ENCODE measurements at places on chromosomes 6 and 20.
A peak's percentile ranks its signal among the peaks of the same experiment; 100 is the strongest.

GRCh38 chr6:12477616-12478015 is 187.5 kb downstream of the EDN1 start:
- DNase-seq: no peak

- DNase-seq: no peak
These were observed 25.4 kb upstream of the CCN2 start for GRCh38 chr6:131976545-131977061.

- DNase-seq: no peak
These were observed 728 bp downstream of the ITPR3 start for GRCh38 chr6:33621711-33622388.

- DNase-seq: no peak
These were observed 8.1 kb downstream of the C6orf58 start for GRCh38 chr6:127585123-127585522.

- DNase-seq: peak; percentile 7
These were observed 64.3 kb downstream of the ANKS1A start for GRCh38 chr6:34953061-34954025.

GRCh38 chr6:84633771-84634170 is 130.6 kb downstream of the TBX18 start:
- DNase-seq: no peak

DNA sequence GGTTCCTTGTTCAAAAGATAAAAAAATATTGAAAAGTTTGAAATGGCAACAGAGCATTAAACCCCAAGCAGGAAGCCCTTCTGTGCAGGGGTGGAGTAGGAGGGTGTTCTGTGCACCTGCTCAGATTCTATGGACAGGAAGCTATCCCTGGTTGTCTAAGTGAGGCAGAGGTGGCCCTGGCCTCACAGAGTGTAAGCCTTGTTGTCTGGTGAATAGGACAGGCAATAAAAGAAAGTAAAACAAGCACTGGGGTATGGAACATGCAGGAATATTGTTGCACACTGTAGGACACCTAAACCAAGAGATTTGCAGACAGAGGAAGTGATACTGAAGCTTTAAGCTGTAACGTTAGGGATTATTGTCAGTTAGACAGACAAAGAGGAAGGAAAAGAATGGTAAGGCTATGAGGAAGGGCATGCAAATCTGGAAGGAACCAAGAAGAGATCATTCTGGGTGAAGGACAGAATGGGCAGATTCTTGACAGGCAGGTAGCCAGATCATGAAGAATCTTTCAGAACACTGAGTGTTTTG is 66.8 kb downstream of the TBC1D7 start:
- peak; percentile 78 for DNase-seq

DNA sequence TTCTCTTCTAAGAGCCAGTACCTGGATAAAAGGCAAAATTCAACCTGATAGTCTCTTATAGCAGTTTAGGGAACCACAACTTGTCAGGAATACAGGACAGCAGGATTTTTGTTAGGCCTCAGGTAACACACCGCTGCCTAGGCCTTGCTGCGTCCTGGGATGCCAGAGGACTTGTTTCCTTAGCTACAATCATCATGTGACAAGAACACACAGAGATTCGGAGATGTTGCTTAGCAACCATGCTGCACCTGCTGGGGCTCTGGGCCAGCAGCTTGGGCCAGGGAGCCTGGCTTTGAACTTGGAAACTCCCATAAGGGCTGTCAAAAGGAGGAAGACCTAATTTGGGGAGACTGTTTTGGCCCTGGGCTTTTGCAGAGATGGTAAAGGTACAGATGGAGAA is 36.1 kb upstream of the CHD6 start:
- DNase-seq: no peak

DNA sequence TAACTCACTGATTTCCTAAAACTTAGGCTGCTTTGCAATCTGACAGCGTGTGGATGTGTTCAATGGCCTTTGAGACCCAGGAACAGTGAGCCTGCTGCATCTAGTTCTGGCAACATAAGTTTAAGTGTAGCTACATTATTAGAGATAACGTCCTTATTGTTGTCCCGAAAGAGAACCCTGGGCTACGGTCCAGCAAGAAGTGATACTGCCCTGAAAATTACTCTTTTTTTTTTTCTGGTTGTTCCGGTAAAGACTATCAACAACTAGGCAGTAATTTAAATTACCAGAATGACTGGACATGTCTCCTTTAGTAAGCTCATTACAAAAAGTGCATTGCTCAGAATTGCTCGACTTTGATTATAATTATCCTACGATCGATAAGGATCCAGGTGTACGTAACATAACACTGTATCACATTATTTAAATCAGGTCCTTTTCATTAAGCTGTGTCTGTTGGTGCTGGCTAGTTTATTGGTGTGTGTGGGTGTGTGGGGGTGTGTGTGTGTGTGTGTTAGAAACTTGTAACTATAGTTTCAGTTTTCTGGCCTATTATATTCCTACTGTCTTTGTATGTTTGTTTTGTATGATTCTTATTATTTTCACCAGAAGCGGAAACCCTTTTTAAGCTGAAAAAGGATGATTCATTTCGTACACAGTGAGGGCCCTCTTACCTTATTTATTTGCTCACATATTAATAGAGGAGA is 3.0 kb downstream of the TSHZ2 start:
- DNase-seq: no peak

DNA sequence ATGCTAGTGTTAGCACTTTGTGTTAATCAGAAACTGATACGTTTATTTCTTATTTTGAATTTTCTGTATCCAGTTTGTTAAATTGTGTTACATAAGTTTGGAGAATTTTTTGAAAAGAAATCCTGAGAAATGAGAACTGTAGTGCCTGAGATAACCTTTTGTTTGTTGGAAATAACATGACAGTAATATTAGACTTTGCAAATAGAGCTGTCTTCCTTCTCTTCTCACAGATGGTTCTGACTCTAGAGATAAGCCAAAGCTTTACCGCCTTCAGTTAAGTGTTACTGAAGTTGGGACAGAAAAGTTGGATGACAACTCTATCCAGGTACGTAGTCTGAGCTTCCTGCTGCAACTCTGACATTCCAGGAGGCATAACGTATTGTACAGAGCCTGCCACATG is 69.9 kb downstream of the AFDN start:
- no peak for DNase-seq

GRCh38 chr6:51675922-51676275 is 411.5 kb downstream of the PKHD1 start:
- DNase-seq: no peak

- no peak for DNase-seq
These were observed 404 bp downstream of the CEP162 start for GRCh38 chr6:84227044-84227433.

DNA sequence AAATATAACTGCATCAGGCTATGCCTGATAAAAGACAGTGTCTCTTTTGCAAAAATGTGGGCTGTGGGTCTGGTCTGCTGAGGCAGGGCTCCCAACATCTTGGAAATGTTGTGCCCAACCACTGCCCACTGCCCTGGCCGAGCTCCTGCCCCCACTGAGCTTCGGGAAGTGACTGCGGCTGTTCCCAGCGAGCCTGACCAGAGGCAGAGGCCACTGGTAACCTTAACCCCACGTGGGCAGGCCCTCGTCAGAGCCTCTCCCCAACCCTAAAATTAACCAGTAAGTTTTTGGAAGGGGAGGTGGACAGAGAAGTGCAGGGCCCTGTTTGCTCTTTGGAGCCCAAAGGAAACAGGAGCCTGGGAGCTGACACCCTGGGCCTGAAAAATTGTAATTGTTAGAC is 225.9 kb downstream of the MAFB start:
- no peak for DNase-seq

DNA sequence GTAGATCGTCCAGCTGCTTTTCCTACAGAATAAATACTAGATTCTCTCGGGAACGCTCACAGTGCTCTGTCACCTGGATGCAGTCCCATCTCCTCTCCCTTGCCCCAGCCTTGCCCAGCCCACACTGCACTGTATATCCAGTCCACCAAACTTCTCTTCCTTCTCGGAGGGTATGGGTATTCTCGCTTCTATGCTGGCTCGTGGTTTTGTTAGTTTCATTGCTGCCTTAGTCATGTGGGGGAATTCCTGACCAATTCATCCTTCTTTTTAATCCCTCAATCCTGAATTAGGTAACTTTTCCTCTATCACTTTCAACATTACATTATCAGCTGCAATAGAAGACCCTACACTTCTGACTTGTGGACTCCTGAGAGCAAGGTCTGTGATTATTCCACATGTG is 252.4 kb downstream of the GMDS start:
- no peak for DNase-seq

- DNase-seq: peak; percentile 51
These were observed 63.2 kb downstream of the PKIB start for GRCh38 chr6:122673343-122673961.

GRCh38 chr6:136923116-136923953 is 1.2 kb downstream of the SLC35D3 start:
- DNase-seq: no peak

DNA sequence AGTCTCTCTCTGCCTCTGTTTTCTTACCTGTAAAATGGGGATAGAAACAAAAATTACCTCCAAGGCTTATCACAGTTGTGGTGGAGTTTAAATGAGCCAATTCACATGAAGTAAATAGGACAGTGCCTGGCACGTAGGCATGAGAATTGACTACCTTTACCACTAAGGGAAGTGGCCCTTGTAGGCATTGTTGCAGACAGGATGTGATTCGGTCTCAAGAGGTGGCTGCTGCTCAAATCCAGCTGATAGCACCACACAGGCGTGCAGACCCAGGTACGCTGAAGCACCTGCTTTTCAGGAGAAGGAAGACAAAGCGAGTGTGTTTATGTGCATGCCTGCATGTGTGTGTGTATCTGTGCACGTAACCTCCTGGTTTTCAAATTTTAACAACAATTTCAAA is 108.6 kb downstream of the EYA2 start:
- DNase-seq: no peak

GRCh38 chr6:154514481-154514880 is 4.0 kb upstream of the CNKSR3 start:
- DNase-seq: no peak

GRCh38 chr6:69914015-69914485 is 47.7 kb downstream of the COL19A1 start:
- no peak for DNase-seq

DNA sequence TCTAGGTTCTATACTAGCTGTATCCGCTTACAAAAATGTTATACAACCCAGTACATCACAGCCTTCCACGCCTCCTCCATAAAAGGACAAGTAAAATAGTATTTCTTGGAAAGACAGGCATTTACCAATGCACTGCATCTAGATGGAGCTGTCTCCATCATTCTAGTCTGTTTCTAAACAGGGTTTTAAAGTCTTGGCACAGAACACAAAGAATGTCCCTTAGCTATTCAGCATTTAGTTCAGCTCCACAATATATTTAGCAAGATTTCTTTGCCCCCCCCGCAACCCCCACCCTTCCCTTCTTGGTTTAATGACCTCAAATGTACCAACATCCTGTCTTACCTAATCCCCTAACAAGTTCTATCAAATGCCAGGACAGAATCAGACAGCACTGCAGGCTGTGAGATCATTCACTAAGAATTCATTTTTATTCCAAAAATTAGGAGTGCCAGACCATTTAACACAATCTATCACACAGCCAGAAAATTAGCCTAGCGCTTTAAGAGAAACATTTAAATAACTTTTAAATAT is 198.6 kb downstream of the BACH2 start:
- DNase-seq: peak; percentile 22

DNA sequence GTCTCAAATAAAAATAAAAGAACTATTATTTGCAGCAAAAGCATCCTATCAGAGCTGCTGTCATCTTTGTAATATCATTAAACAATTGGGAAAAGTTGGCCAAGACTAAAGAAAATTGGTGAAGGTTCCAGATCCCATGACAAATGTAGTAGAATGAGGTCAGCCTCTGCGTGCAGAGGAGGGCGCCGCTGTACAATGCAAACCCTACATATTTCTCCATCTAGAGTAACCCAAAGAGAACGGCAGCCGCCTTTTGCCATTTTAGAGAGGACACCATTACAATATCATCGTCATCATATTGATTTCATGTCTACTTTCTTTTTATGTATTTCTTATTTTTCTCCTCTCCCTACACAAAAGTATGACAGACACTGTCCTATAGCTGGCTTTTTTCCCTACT is 59.5 kb downstream of the ZMYND8 start:
- DNase-seq: no peak

GRCh38 chr20:58921564-58921963 is 59.5 kb upstream of the NELFCD start:
- no peak for DNase-seq

DNA sequence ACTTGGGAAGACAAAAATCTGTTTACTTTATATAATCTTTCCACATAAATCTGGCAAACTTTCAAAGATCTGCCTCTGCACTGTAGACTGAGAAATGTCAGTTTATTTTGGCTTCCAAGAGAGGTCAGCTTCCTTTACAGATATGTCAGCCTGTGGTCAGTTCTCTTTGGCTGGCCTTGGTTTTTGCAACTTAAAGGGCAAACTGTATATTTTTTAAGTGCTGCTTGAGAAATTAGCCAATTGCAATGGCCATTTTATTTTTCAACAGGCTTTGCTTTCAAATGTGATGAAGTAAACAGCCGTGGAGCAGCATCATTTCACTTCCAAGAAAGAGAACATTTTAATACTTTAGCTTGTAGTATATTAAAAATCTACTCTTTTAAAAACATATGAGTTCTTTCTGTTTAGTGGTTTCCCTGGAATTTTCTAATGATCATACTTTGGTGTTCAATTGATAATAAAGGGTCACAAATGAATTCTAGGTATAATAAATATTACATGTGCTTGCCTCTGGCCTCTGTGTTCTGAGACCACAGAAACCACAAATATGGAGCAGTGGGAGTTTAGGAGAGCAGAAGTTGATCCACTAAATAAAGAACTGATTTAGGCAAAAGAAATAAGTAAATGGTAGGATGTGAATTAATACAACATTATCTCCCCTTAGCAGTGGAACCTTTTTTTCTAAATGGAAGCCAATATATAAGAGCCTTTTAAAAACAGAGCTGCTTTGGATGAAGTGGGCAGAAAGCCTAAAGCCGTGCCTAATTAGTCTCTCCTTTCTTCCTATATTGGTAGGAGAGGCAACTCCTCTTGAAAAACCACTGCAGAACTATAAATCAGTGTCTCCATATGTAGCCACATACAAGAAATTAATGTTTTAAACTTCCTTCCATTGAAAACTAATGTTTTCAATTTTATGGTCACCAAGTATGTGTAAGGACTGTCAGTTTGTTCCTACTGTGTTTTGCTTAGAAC is 16.2 kb downstream of the ADGRB3 start:
- no peak for DNase-seq

Measured in inflammatory macrophage treated with lipopolysaccharide for 1 hour (primary cell).